IMR-90 (cell line): ENCODE measurements at places on chromosomes 7 and 10. TPM values are rescaled to one million over a fixed set of nuclear protein-coding genes. Genes with fewer than 3 reads are reported as not detected.

DNA sequence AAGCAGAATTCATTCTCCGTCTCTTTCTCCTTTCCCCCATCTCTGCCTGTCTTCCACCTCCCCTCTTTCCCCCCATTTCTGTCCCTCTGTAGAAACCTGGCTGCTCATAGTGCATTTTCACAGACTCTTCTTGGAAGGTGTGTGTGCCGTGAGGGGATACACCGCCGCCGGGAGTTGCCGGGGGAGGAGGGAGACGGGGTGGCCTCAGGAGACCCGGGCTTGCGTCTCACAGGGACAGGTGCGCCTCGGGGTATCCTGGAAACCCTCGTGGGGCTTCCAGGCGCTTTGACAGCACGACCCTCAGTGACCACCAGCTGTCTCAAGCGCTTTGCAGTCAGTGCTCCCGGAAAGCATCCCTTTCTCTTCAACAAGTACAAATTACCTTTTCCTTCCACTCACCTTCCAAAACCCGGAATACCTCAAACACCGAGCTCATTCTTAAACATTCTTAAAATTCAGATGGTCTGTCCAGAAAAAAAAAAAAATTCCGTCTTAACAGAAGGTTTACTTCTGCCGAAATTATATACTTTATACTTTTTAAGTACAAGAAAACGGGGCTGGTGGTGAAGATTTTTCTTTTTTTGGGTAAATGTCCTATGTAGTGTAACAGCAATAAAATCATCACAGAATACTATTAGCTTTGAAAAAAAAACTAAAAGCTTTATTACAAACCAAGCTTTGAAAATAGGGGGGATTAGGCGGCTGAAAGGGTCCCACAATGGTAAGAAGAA, 8.2 kb downstream of the EMX2 start:
- DNase-seq: no peak

GRCh38 chr10:20427821-20428220, 469.3 kb downstream of the NEBL start:
- no peak for DNase-seq

GRCh38 chr7:133230591-133231194, 22.2 kb upstream of the EXOC4 start:
- DNase-seq: peak; percentile 56

GRCh38 chr10:118911363-118911762, 118.2 kb upstream of the NANOS1 start:
- peak; percentile 28 for DNase-seq

- DNase-seq: peak; percentile 61
Observed at GRCh38 chr7:124552217-124552616, 213.4 kb downstream of the GPR37 start.

- DNase-seq: no peak
Observed at GRCh38 chr7:37476428-37476827, 27.8 kb upstream of the ELMO1 start.

GRCh38 chr7:130875-131780, 61.2 kb upstream of the FAM20C start:
- DNase-seq: no peak

DNA sequence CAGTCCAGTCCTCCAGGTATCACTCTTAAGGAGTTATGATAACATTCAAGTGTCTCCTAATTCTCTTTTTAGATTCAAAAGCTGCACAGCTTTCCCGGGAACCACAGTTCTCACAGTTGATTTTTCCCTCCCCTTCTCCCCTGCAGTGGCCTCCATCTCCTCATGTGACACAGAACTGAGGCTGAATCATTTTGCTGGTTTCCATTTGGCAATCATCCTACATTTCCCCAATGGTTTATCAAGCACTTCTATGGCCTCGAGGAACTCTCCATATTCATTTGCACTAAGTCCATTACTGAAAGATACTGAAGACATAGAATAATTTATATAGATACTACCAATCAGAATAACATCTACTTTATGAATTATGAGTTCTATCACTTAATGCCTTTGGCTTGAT, 484.9 kb downstream of the GPAM start:
- no peak for DNase-seq

DNA sequence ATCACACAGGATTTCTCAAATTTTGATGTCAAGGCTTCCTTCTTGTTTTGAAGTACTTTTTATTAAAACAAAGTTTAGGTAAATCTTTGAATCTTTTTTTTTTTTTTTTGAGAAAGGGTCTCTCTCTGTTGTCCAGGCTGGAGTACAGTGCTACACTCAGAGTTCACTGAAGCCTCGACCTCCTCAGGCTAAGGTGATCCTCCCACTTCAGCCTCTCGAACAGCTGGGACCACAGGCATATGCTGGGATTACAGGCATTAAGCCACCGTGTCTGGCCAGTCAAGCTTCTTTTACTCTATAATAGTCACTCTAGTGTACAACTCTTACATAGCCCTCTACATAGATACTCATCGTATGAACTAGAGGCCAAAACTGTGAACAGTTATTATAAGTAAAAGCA, 3.4 kb downstream of the RUFY2 start:
- DNase-seq: no peak

DNA sequence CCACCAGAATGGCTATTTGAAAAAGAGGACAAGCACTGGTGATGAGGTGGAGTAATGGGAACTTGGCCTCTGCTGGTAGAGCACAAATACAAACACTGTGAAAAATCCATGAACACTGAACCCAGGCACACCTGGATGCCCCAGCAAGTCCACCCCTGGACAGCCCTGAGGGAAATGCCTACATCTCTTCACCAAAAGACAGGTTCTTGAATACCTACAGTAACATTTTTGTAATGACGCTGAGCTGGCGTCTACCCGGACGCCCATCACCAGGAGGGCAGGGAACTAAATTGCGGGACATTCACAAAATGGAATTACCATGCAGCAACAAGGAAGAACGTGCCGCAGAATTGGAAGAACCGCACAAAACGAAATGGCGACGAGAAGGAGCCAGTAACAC, 70.5 kb downstream of the GNA12 start:
- no peak for DNase-seq

DNA sequence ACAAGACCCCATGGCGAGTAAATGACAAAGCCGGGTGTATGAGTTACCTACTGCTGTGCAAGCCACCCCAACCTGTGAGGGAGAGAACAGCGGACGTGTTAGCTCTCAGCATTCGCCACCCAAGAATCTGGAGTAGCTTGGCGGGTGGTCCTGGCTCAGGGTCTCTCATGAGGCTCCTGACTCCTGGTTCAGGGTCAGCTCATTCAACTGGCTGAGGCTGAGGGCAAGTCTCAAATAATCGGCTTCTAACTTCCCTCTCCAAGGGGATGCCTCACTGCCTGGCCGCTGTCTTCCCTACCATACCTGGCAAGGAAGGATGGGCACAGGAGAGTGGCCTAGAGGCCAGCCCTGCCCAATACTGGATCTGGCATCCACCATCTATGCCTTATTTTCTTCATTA, 94.2 kb downstream of the HTR5A start:
- no peak for DNase-seq

DNA sequence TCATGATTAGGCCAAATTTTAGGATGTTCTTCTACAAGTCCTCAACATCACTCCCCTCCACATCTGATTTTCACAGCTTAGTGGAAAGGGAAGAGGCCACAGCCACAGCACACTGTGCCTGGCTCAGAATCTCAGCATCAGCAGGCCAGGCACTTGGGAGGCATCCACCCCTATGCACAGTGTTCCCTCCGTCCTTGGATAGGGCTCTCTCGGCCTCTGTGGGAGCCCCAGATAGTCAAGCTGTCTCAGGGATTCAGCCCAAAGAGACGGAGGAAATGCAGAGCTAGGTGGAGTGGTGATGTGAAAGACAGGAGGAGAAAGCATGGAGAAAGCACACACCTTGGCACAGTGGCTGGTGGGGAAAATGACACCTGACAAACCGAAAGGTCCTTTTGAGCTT, 1.3 kb downstream of the RBP4 start:
- no peak for DNase-seq

GRCh38 chr10:99917963-99918825, 91.6 kb downstream of the DNMBP start:
- DNase-seq: peak; percentile 59

GRCh38 chr7:137441451-137441850, 97.9 kb upstream of the PTN start:
- DNase-seq: no peak

DNA sequence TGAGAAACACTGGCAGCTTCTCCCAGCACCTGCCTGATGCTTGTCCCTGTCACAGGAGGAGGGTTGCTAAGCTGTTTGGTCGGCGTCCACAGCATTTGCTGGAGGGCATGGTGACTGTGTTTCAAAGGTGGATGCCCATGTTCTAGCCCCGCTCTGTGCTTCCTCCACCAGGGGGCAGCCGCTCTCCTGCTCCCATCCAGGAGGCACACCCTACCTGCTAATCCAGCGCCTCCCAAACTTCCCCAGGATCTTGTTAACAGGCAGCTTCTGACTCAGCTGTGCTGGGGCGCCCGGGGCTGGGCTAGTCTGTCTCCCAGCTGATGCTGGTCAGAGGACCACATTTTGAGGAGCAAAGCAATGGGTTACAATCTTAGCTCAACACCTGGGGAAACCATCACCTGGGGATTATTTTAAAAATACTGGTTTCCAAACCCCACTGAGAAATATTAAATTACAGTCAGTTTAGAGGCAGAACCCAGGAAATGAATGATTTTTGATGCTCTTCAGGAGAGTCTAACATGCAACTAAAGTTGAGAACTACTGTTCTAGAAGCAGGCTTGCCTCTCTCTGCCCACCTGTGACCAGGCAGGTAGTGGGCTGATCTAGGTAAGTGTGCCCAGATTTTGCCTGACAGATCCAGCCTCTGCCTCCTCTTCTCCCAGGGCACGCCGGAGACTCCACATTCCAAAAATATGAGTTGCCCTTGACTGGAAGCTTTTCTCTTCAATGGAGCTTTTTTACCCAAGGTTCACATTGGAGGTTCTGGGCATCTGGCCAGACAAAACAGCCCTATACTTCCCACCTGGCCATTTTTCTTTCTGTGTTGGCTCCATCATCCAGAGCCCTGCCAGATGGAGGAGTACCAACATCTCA, 92.7 kb upstream of the GPR26 start:
- DNase-seq: no peak

DNA sequence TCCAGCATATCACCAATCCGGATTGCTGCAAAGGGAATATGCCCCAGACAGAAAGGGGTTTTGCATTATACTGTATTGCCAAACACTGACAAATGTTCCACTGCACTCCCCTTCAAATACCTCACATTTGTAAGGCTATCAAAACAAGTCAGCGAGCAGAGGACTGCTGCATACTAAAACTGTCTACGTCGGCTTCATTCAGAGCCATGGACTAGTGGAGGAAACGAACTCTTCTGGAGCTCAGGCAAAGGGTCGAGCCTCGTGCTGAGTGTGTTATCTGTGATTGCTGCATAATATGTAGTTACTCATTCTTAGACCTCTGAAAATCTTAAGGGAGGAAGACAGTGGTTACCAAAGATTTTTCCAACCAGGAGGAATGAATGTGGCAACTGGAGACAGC, 200.2 kb downstream of the DYNC1I1 start:
- no peak for DNase-seq

DNA sequence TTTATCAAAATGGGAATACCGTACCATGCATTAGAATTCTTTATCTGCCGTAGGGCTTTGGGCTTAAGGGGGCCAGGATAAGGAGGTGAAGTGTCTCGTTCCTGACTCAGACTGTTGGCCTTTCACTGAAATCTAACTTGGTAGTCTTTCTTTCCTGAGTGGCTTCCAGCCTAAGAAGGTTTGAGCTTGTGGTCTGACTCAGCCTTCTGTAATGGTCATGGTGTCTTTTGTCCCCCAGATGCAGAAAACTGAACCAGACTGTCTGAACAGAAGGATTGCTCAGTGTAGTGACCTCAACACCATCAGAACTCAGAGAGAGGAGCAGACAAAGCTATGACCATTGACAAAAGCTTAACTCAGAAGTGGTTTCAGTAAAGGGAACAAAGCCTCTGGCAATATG, 39.5 kb downstream of the WNT2 start:
- peak; percentile 93 for DNase-seq

DNA sequence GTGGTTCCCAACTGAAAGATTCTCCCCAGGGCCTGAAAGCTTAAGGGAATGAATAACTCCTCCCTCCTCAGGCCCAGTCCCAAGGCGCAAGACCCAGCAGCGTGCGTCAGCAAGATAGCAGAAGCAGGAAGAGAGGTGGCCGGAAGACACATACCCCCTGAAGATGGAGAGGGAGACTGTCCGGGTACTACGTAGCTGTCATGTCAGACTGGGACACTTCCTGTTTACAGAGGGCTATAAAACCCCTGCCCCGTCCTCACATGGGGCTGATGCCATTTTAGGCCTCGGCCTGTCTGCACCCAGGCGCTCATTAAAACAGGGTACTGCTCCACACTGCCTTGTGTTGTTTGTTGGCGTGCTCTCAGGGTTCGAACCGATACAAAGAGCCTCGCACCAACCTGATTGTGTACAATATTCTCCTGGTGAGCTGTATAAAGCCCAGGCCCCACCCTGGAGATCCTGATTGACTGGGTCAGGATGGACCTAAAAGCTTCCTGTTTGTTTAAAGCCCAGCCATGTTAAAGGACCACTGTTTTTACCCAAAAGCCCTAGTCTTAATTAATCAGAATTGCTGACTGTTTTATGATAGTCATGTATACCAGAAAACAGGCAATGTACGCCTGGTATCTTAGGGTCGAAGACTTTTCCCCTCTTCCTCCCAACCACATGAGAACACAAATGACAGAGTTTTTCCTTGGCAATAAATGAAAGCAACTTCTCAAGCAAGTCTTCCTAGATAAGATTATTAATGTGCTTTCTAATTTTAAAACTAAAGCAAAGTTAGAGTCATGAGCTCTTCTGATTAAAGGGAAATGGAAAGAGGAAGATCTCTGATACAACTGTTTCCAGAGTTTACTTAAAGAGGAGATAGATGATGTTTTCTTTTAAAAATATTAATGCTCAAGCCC, 251.5 kb downstream of the DOCK4 start:
- no peak for DNase-seq

DNA sequence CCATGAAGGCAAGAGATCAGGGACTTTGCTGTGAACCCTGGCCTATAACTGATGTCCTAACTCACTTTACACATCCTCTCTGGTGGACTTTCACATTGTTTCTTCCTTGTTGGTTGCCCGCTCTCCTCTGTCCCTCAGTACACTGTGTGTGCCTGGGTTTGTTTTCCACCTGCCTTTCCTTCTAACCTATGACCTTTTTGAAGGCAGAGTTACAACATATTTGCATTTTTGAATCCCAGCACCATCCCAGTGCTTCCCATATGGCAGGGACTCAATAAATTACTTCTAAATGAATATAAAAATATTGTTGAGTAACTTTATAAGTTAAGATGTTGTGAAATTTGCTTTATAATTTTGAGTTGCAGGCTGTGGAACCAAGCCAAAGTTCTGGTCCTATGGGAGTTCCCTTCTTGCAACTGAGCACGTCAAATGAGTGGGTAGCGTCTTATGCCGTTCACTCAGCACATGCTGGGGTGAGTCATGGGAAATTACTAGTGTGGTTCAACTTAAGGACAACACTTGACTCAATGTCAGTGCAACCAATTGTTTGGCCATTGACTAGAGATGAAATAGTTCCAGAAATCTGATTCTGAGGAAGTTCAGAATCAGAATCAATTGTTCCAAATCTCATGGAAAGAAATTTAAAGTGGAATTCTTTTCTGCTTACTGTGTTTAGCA, 250.9 kb downstream of the TWIST1 start:
- peak; percentile 100 for DNase-seq

Gene PCLO
- under 0.01 and 0.05 TPM in 2 replicates for polyA plus RNA-seq

Gene H2BK1
- not detected in 2 replicates for polyA plus RNA-seq

Gene ADCYAP1R1
- polyA plus RNA-seq: not detected in 2 replicates

Gene CPEB3
- 0.26 and 0.36 TPM in 2 replicates for polyA plus RNA-seq

Gene BAMBI
- 13.4 and 14.4 TPM in 2 replicates for polyA plus RNA-seq

Gene CLCN1
- polyA plus RNA-seq: not detected in 2 replicates

Gene PNLIPRP2
- polyA plus RNA-seq: not detected in 2 replicates

Gene MYH16
- 0.03 and 0.09 TPM in 2 replicates for polyA plus RNA-seq

Gene CPVL
- polyA plus RNA-seq: not detected in 2 replicates

Gene PFKP
- 223 and 249 TPM in 2 replicates for polyA plus RNA-seq

Gene DIP2C
- polyA plus RNA-seq: 16.1 and 17.3 TPM in 2 replicates

Gene TMEM176B
- polyA plus RNA-seq: not detected in 2 replicates

Gene EPO
- not detected in 2 replicates for polyA plus RNA-seq
